ENCODE measurements at places on chromosomes 16 and 17.

- no peak for DNase-seq
These were observed 23.2 kb downstream of the ZNF213 start for GRCh38 chr16:3158026-3158509.

DNA sequence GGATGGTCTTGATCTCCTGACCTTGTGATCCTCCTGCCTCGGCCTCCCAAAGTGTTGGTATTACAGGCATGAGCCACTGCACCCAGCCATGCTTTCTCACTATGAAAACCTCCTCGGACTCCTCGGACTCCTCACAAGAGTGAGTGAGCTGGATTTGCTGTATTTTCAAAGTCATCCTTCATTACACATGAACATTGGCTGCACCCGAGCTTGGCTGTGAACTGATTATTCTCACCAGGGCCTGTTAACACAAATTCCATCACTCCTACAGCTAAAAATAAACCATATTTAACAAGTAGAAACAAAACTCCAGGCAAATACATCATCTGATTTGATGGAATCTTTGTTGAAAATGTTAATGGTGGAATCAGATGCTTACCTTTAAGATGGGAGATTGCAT lies 50.3 kb downstream of the PITPNC1 start:
- DNase-seq, result no peak

DNA sequence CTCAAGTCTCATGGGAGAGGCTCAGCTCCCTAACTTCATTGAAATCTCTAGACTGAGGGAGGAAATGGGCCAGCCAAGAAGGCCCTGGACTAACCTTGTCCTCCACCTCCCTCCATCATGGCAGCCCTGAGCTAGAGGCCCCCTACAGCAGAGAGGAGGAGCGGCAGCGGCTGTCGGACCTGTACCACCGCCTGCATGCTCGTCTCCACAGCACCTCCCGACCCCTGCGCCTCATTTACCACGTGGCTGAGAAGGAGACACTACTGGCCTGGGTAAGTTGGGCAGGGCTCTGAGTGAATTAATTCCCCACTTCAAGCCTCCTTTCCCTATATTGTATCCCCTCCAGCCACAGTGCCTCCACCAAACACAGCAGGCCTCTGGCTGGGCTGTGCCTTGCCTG lies 3.8 kb upstream of the SYCE1L start:
- no peak for DNase-seq

DNA sequence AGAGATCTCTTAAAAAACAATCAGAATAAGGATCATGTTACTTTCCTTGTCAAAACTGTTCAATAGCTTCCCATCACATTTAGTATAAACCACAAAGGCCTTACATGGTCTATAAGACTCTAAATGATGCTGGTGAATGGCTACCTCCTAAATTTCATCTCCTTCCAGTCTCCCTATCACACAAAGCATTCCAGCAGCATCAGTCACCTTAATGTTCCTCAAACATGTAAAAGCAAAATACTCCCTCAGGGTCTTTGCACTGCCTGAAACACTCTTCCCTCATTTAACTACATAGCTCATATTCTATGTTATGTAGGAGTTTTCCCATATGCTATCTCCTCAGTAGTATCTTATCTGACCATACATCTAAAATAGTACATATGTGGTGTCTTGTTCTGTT lies 53.5 kb upstream of the INTS2 start:
- no peak for DNase-seq

DNA sequence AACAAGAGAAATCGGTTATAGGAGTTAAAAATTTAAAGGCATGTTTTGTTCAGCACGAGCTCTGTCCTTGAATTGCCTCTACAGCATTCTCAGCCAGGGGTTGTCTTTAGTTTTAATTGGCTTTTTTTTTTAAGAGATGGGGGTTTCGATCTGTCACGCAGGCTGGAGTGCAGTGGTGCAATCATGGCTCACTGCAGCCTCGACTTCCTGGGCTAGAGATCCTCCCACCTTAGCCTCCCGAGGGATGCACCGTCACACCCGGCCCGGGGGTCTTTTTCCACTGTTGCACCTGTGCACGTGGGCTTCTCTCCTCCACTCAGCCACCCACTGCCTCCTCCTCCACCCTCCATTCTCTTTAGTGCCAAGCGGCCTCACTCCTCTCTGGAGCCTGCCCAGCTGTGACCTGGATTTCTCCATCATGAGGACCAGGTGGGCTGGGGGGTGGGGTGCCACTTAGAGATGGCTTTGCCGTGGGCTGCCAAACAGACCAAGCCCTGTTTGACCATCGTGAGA lies 106.8 kb upstream of the SEC14L1 start:
- DNase-seq, result no peak

DNA sequence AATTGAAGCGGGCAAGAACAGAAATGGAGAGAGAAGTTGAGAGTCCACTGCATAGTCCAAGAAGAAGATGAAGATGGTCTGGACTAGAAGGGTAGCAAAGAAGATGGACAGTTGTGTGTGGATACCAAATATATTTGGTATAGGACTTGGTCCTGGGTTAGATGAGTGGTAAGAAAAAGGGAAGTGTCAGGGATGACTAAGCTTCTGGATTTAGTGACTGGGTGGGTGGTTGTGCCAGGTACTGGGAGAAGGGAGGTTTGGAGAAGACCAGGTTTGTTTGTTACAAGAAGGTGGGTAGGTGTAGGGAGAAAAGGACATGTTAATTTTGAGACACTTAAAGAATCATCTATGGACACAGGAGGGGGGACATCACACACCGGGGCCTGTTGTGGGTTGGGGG lies 5.4 kb downstream of the VMP1 start:
- DNase-seq, result no peak

GRCh38 chr16:3086596-3087242 lies 12.4 kb downstream of the ZSCAN10 start:
- no peak for DNase-seq

- no peak for DNase-seq
These were observed 4.6 kb downstream of the KRT34 start for GRCh38 chr17:41377546-41377945.

DNA sequence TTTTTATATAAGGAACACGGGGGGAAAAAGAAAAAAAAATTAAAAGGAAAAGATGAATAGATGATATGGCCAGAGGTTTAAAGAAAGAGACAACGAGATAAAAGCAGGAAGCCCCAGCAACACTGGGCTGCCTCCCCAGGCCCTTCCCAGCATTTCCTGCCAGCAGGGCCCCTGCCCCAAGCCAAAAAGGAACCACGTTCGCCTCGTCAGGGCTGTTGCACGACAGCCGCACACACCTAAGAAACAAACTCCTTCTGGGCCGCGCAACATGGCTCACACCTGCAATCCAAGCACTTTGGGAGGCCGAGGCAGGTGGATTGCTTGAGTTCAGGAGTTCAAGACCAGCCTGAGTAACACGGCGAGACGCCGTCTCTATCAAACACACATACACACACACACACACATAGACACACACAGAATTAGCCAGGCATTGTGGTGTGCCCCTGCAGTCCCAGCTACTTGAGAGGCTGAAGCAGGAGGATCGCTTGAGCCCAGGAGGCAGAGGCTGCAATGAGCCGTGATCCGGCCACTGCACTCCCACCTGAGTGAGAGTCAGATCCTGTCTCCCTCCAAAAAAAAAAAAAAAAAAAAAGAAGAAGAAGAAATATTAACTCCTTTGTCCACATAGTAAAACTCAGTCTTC lies 83.0 kb downstream of the ANKRD11 start:
- DNase-seq, result no peak

DNA sequence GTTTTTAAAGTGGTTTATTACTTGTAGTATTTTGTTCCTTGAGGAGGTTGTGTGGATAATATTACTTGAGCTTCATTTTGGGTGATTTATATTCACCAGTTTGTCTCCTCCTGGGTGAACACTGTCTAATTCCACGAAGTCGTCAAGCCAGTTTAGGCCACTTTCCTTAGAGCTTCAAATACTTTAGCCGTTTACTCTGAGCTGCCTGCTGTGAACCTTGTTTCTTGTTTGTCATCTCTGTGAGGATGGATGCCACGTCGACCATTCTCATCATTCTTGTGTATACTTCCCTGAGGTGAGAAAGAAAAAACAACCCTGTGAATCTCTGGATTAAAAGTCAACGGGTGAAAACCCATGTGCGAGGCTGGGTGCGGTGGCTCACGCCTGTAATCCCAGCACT lies 9.0 kb downstream of the KRT24 start:
- no peak for DNase-seq

DNA sequence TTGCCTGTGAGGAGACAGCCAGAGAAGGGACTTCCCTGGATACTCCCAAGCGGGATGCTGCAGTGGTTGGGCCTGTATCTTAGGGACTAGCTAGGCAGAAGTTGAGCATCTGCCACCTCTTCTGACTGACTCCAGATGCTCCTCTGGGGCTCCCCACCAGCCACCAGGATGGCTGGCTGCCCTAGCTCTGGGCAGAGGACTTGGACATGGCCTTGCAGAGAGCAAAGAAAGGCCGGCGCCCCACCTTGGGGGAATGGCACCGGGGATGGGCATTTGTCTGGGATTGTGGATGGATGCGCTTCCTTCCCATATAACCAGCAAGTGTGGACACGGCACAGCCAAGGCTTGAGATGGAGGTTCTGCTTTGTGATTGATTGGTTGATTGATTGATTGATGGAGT lies 69.0 kb downstream of the OR1D5 start:
- DNase-seq, result no peak

Data from HS-27A (cell line).